ENCODE measurements at places on chromosomes 3 and 15.

DNA sequence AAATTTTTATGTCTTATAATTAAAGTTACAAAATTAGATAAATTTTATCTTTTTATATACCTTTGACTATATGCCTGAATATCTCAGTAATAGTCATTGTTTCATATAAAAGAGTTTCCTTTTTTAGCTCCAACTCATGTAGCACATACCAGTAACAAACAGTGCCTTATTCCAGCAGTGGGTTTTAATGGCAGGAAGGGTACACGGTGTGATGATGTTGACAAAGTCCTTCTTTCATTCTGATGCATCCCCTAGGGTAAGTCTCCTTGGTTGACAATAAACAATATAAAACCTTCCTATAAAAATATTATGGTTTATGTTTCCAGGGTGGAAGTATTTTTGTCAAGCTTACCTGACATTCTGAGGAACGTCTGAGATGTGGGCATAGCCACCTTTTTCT lies 77.2 kb upstream of the FGF12 start:
- DNase-seq: no peak

GRCh38 chr3:153003441-153003840 lies 158.6 kb upstream of the RAP2B start:
- DNase-seq: no peak

DNA sequence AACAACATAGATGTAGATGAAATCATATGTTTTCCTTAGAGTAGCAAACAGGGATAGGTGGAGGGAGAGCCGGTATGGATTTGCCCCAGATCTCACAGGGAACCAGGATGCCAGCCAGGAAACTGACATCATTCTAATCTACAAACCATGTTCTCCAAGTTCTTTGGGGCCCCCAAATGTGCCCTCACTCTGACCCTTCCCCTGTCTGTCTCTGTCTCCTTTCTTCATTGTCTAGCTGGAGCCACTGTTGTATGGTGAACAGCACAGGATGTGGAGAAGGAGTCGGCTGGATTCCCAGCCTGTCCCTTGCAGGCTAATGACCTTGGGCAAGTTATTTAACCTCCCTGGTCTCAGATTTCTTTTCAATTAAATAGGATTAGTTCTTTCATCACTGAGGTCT lies 962 bp downstream of the ATP13A5 start:
- no peak for DNase-seq

DNA sequence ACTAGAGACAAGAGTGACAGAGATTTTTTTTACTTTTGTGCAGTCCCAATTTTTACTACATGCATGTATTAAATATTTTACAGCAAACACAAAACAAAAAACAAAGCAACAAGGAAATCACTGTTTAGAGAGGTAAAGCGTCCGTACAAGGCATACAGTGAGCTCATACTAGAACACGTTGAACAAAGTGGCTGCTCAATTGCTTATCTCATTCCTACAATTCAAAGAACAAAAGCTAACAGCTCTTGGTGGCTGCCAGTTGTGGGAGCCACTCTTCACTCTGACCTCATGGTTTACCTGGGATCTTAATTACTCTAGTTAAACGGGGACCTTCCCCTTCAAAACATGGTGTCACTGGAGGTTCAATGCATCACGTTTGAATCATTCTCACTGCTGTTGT lies 7.6 kb upstream of the ARHGEF26 start:
- DNase-seq: no peak

- peak; percentile 67 for DNase-seq
Observed at GRCh38 chr3:11509173-11510000, 134.3 kb downstream of the VGLL4 start.

- DNase-seq: peak; percentile 28
Observed at GRCh38 chr3:177835008-177835407, 637.7 kb upstream of the TBL1XR1 start.

- no peak for DNase-seq
Observed at GRCh38 chr15:29638781-29639180, 183.5 kb downstream of the TJP1 start.

GRCh38 chr3:43290956-43291355 lies 4.6 kb downstream of the SNRK start:
- no peak for DNase-seq

- no peak for DNase-seq
Observed at GRCh38 chr3:46208167-46208704, at the start of gene CCR1. TSS of gene CCR1 (minus strand) at chr3:46208313. CDS start at chr3:46204313, 4,000 bp downstream.

GRCh38 chr3:184175981-184176376 lies 1.3 kb downstream of the AP2M1 start:
- DNase-seq: no peak

DNA sequence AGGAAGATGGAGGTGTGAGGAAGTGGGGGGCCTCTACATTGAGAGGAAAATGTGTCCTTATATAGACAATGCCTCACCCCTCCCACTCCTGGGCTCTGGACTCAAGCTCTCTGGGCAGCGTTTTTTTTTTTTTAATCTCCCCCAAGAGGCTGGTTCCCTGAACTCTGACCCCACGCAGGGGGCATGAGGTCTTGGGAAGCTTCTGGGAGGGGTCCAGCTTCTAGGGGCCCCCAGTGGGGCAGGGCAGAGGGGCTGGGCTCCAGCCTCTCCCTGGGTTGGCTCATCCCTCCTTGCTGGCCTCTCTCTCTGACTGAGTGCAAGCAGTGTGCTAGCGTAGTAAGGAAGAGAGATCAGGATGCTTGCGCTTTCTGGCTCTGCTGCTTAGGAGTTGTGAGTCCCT lies 101.4 kb upstream of the HACD2 start:
- DNase-seq: no peak

GRCh38 chr3:32406486-32407408 lies 15.1 kb downstream of the CMTM7 start:
- peak; percentile 56 for DNase-seq

DNA sequence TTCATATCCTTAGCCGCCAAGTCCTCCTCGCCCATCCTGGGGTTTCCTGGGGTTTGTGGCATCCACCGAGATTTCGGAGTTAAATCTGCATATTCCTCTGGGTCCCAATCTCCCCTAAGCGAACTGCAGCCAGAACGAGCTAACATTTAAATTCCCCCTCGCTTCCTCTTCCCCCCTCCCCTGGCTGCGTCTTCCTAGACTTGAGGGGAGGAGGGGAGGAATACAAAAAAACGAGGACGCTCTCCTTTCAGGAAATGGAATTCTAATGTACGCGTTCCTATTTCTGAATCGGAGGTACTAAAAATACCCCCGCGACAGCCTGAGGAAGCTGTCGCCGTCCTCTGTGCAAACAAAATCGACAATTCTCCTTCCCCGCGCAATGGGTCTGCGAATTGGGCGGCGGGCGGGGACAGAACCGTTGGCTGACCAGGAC lies 5.6 kb downstream of the FEZF2 start:
- DNase-seq: no peak

- no peak for DNase-seq
Observed at GRCh38 chr3:16090706-16091105, 83.8 kb upstream of the GALNT15 start.

DNA sequence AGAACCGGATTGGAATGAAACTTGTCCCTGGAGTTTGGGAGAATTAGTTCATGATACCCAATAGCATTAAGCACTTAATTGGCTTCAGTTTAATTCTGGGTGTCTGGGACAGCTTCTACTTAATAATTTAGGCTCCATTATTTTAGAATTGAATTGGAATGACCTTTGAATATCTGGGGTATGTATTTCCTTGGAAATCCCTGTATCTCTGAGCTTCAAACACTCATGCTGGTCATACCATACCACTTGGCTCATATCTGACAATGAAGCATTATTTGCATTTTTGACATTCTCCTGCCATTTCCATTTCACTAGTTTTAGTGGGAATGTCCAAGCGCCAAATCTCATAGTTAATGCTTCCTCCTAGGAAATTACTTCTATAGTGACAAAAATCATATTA lies 393.1 kb downstream of the DIPK2A start:
- DNase-seq: no peak

DNA sequence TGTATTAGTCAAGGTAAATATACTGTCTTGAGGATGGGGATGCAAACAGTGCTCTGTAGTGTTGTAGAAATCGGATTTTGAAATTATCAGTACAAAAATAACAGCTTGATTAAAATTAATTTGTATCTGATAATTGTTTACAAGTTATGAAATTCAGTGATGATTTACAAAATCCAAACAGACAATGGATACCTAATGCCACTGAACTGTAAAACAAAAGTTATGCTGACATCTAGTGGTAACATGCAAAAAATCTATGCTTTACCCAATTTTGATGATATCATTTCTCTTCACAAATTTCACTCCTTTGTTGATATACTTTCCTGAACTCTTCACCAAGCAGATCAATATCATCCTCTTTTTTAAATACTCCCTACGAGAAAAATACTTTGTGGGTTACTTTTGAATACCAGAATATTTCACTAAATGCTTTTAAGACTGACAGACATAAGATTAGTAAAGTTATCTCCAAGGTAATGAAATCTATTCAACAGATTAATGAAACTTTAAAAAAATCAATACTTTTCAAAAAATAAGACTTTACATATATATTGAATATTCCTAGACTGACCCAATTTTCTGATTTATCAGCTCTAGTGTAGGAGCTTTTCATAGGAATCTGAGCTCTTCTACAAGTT lies 36.0 kb downstream of the MNS1 start:
- DNase-seq: peak; percentile 14

DNA sequence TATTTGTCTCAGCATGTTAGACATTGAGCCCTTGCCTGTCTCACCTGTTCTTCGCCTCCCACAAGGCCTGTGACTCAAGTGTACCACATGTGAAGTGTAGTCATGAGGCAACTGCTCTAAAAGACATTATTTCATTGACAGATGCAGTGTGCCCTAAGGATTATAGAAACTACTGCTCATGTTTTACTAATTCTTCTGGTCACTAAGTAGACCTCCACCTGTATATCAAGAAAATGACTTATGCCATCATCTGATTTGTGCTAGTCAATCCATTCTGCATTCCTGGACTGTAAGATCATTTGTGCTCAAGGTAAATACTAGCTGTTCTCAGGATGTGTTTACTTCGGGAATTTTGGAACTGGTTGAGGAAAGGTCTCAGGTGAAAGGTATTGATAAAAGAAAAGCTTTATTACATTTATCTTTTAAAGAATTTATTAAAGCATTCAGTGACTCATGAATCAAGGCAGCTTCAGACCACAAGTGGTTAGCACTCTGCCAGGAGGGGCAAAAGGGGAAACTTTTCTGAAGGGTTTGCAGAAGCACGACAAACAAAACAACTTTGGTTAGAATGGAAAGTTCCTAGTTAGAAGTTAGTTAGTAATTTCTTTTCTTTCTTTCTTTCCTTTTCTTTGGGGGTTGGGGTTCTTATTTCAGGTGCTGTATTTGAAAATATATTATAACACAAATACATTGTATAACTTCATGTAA lies 465.3 kb upstream of the CBLB start:
- no peak for DNase-seq

DNA sequence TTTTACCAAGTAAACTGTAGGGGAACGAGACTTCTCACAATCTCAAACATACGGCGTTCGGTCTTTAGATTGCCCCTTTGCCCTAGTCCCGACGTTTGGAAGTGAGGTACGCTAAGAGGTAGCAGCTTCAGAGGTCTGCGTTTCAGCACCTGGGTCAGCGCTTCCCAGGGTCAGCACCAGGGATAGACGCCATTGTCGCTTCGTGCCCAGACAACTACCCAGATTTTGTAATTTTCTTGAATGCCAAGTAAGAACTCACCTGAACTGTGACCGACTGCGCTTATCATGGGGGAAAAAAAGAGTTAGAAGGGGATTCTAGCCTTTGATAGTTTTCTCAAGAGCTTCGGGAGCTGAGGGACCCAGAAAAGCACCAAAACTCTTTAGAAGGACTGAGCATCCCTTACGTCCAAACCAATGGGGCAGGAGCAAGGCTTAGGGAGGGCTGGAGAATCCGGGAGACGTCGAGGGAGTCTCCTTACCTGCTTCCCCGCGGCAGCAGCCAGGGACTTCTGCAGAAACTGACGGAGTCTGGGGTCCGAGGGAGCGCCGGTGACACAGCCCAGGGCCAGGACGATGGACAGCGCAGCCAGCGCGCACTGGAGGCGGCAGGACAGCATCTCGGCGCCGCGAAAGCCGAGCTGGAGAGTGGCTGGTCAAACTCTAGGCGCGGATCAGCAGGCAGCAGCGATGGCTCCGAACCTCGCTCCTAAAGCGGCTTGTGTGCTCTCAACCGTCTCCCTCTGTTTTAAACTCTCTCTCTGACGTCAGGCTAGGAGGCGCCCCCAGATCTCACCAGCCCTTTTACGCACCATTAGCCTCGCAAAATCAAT lies at the start of gene SST:
SST (minus strand) TSS at position 720 of the 830 bp plus-strand sequence; CDS start at position 617, 103 bp downstream.
- peak; percentile 37 for DNase-seq

Data from NCI-H510A treated with DMSO at 0.1 percent for 48 hours (cell line).